GM23248 (cell line): ENCODE measurements at places on chromosomes 1 and 21.

DNA sequence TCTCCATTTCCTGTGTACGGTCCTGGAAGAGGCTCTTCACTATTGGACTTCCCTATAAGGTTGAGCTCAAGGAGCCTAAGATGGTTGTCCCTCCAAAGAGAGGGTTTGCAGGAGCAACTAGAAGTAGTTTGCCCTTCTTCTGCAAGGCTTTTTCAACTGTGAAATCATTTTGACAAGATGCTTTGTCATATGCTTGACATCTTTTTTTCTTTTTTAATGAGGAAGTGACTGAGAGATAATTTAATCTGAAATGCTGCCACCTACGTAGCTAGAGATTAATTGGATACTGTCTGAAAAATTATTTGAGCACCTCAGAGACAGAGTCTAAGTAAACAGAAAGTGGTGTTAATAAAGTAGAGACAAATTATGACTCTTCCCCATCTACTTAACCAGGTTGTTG lies 97.0 kb downstream of the CHRM3 start:
- no peak for DNase-seq

DNA sequence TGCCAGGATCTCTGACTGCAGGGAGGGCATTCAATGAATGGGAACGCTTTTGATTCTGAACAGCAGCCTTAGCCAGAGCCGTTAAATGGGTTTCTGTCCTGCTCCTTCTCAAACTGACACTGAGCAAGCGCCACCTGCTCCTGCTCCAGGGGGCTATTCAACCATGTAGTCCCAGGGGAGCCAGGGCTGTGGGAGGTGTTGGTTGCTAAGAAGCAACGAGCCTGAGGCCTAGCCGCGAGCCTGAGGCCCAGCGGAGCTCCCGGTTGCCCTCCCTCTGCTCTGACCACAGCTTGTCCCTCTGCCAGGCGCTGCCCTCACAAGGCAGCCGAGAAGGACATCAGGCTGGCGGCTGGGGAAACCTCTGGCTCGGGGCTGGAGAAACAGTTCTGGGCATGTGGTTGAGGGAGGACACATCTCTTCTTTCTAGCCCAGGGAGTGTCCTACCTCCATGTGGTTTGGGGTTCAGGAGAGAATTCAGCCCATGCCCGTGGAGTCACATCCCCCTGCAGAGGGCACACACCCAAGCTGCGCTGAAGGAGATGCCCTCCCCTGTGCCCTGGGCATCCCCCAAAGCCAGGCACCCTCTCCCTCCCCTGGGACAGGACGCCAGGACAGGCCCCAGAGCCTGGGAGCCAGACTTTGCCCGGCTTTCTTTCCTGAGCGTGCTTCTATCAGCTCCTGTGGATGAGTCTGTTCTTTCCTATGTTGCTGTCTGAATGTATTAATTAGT lies 18.0 kb downstream of the PCP4 start:
- no peak for DNase-seq

DNA sequence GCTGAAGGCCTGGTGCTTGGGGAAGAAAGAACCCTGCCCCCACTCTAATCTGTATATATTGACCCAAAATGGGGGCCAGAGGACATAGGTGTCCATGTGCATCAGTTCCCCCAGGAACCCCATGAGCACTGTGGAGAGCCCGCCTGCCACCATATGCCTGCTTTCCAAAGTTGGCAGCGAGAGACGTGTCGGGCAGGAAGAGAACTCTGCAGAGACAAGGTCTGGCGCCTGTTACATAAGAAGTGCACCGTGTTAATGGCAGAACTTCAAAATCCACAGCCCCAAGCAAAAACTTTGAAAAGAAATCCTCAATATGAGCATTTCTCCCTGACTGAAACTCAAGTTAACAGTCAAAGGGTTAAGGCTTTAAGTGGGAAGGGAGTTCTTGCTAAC lies 8.0 kb downstream of the CTNNBIP1 start:
- no peak for DNase-seq

DNA sequence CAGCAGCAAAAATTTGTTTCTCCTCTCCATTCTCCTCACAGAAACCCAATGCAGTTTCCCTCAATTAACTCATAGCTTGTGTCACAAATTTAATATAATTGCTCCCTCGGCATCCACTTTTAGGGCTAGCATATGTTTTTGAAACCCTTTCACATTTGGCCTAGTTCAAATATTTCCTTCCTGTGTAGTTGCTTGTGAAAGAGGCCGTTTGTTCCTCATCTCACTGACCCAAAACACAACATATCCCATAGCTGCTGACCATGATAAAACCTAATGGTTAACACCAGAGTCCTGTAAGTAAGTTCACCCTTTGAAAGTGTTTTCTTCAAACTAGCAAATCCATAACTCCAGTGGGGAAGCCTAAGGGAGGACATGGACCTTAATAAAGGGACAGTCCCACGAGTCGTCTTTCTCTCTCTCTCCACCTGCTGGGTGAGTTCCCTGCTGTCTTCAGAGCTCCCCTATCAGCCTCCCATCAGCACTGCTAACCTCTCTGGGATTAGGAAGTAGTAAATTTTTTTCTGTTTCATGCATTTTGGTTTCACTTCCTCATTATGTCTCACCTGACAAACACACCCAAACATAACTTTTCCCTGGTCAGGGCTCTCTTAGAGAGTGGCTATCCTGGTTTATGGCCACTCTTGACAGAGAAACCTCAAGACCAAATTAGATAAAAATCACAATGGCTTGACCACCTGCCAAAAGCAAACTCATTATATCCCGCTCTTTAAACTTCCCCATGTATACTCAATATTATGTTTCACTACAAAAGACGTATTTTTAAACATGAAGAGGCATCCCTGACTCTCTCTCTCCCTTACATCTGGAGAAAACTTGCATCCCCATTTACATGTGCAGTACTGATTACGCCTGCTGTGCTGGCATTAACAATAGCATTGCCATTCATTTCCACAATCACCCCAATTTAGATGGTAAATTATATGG lies 177.7 kb upstream of the HP1BP3 start:
- DNase-seq = no peak

DNA sequence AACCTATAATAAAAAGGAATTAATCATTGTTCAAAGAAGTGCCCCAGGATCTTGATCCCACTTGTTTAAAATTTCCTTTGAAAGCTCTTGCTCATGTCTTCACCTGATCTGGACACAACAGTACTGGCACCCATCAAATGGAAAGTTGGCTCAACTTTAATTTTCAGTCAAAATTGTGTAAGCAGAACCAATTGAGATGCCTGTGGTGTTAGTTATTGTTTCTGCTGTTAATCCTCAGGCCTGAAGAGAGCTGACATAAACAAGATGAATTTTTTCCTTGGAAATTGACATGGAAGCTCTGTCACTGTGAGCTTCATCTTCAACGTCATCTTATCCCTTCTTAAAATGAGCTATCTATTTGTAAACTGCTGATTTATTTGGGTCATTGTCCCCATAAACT lies 88.3 kb upstream of the TNFSF4 start:
- DNase-seq = peak; percentile 45

DNA sequence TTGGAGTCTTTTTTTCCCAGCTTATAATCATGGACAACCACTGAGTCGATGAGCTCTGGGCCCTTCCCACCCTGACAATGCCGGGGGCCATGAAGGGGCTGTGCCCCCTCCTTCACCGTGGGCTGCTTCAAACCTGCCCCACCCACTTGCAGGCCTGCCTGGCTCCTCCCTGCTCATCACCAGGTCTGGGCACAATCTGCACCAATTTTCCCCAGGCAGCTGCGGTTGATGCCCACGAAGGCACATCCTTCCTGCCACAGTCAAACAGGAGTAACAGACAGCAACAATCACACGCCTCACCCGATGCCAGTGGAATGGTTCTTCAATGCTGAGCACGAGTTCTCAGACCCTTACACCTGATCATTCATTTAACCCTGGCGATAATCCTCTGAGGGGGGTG lies 18.9 kb downstream of the PGLYRP3 start:
- no peak for DNase-seq

- no peak for DNase-seq
These were observed 178.8 kb downstream of the KCNJ6 start for GRCh38 chr21:37737507-37737906.

DNA sequence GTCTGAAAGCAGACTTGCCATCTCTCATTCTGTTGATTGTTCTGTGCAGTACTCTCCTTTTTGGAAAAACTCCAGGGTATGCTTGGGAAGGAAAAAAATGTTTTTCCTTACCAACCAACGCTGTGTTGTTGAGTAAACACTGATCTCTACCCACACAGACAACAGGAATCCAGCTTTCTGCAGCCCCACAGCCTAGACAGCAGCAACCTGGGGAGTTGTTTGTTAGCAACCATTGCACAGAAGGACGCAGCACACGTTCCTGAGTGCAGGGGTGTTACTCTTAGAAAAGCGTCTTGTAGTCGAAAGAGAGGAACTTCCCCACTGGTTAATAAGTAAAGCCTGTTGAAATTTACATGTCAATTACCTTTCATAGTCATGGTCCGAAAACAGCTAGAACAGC lies 56.6 kb downstream of the SMYD2 start:
- peak; percentile 75 for DNase-seq

DNA sequence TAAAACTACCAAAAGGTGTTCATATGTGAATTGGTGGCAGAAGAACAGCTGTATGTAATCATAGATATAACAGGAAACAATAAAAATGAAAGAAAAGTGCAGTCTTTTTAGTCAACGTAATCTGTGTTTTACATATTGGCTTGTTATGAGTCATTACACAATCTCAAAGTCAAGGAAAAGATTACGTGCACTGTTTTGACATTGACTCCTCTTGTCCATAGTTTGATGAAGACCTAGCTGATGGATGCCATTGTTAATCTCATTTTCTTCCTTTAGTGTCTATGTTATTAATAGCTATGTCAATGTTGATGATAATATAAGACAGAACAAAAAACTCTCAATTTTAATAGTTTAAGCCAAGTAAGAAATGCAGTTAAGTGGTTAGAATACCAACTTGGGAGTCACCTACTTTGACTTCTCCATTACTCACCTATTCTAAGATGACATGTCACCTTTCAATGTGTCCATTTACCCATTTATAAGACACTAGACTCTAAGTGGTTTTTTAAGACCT lies 84.5 kb upstream of the SAMSN1 start:
- DNase-seq = no peak

DNA sequence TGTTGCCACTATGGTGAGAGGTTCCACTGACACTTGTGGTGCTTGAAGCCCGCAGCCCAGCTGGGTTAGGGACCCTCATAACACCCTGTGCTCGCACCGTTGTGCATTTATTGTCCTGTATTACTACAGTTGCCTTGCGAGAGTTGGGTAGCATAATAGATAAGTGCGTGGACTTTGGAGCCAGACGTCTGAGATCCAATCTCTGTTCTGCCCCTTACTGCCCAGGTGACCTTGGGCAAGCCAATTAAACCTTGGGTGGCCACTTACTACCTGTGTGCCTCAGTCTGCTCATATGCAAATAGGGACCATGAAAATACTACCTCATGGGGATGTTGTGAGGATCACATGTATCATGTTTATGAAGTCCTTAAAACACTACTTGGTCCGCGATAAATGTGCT lies 13.3 kb downstream of the C8B start:
- DNase-seq = no peak

GRCh38 chr1:17874710-17875109 lies 119.6 kb downstream of the ACTL8 start:
- peak; percentile 89 for DNase-seq

DNA sequence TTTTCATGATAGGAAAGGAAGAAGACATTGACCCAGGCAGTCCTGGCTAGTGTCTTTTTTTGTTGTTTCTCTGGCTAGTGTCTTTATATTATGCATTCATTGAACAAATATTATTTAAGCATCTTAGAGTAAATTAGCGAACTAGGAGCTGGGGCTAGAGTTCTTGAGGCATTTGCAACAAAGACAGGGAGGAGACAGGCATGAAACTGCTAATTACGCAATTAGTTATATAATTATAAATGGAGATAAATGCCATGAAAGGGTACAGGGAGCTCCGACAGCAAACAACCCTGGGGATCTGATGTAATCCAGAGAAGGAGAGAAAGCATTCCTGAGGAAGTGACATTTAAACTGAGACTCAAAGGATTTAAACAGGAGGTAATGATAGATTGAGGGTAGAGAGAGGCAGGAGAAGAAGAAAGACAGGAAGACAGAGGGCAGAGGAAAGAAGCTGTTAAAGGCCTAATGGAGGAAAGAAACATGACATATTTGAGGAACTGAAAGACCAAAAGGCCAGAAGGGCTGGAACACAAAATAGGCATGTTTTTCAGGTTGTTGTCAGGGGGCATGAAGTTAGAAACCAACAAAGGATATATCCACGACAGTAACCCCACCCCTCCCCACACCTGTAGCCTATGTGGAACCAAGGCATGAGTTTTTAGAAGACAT lies 99.5 kb upstream of the GJB5 start:
- no peak for DNase-seq

GRCh38 chr1:93588206-93588605 lies 93.4 kb downstream of the BCAR3 start:
- DNase-seq = peak; percentile 37

DNA sequence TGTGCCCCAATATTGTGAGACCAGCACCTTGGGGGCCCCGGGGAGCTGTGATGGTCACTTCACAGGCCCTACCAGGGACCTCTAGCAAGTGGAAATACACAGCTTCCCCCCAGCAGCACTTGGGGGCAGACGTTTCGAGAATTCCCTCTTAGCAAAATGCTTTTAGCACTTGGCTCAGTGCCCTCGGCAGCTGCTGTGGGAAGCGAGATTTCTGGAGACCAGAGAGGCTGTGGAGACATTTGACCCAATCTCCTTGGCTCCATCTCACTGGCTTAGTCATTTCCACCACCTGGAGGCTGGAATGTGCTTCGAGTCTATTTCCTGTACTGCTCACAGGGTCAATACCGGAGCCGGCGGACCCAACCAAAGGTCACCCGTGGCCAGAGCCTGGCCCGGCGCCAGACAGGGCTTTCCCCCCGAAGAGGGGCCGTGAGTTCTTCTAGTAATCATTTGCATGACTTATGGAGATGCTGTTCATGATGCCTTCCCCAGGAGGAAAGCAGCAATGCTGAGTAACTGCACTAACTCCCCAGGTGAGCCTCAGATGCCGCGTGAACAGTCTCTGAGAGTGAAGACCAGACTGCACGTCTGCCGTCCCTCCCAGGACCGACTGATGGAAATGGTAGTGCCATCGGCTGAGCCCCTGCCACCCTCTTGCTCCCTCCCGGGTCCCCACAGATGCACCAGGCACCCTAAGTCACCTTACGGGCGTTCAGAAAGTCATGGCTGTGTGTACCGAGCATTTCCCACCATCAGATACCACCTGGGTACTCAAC lies 4.4 kb upstream of the C2CD2 start:
- peak; percentile 81 for DNase-seq
